ENCODE measurements at places on chromosomes 2 and 18.

GRCh38 chr2:178674122-178674521, 133.1 kb downstream of the TTN start:
- no peak for DNase-seq

- DNase-seq, result no peak
These were observed 263.7 kb upstream of the REV1 start for GRCh38 chr2:99753505-99753904.

DNA sequence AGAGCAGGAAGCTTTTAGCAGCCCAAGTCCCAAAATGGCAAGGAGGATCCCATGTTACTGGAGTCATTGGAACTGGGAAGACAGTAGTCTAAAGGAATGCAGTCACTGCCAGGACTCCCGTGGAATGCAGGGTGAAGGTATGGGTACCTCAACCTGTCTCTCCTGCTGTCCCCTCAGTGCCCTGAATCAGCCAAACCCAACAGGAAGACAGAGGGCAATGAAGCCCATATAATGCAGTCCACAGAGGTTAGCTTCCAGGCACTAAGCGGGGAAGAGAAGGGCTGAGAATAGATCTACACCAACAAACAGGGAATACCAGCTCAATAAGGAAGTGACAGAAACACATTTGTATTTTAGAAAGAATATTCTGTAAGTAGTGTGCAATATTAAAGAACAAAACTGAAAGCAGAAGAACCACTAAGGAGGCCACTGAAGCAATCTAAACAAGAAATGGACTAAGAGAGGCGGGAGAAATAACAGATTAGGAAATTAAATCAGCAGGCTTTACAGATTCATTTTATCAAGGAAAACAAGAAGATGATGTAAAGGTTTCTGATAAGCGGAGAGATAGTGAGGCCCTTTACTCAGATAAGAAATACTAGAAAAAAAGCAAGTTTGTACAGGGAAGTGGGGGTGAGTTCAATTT, 8.3 kb downstream of the NEMP2 start:
- no peak for DNase-seq

GRCh38 chr18:55506074-55506473, 81.9 kb downstream of the TCF4 start:
- DNase-seq, result no peak

- no peak for DNase-seq
These were observed 36.1 kb downstream of the RIT2 start for GRCh38 chr18:43079422-43079821.

DNA sequence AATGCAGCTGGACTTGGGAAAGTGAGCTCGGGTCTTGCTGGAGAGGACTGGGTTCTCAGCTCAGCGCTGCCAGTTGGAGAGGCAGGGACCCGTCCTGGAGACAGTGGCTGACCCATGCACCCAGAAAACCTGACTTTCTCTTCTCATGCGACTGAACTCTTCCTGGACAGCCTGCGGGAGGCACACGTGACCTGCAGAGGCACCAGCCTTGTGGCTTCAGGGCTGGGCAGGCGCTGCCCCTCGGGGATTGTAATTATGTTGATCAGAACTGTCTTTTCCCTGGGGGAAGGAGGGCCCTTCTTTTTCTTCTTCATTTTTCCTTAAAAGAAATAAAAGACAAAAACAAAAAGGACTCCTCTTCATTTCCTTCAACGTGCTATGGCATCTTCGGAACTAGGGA, 198.1 kb downstream of the VAPA start:
- no peak for DNase-seq

- DNase-seq, result peak; percentile 52
These were observed 56.1 kb upstream of the SMAD7 start for GRCh38 chr18:49006641-49007454.

GRCh38 chr2:101882769-101883307, 108.9 kb upstream of the IL1R2 start:
- no peak for DNase-seq

DNA sequence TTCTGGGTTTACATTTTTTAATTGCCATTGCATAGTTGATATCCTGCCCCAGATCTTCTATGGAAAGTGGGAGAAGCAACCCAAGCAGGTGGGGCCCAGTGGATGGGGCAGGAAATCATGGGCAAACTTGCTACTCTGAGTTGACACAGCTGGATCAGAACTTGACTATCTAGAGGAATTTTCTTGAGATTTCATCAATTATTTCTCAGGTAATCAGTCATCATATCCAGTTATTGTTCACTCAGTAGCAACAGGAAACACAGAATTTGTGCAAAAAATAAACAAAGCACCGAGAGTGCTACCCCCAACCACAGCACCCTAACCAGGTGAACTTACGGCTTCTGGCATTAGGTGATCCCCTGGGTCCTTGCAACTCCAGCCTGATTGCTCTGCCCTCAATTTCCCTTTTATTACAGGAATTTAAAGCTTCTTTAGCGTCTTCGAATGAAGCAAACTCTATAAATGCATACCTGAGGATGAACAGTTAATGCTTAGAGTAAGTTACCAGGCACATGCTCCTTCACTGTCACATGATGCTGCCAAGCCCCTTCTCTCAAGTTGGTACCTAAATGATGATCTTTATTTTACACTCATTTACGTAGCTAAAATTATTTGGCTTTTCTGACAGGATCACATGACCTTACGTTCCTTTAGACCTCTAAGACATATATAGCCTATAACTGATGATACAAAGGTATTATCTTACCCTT, 7.8 kb downstream of the NCL start:
- no peak for DNase-seq

- no peak for DNase-seq
These were observed 523.4 kb upstream of the FANCL start for GRCh38 chr2:58764338-58765104.

DNA sequence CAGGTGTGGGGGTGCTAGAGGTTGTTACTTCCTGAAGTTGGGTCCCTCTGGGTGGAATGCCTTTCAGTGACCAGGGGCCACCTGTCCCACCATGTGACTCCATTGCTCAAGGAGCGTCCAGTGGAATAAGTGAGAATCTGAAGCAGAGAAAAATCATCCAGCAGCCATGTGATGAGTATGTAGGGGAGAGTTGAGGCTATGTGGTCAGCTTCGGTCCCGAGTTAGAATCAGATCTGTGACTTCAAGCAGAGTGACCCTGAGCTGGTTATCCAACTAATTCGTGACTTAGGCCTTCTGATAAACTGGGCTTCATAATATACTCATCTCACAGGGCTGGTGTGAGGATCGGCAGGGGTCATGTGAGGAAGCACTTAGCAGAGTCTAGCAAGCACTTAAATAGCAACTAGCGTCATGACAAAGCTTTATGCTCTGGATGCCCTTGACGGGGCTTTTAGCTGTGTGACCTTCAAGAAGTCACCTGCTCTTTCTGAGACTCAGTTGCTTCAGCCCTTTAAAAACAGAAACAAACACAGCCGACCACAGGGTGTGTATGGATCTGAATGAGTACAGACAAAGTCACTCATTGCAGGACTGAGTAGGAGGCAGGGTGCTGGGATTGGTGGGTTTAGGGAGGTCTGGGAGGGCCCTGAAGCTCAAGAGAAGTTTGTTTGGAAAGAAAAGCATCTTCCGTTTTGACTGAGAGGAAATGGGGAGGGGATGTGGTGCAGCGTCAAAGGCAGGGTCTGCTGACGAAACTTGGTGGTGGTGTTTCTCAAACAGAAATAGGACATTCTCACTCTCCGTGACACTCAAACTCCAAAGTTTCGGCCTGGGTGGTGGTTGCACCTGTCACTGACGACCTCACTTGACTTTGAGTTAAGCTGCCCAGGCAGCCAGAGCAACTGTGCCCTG, 264.0 kb upstream of the CXCR4 start:
- no peak for DNase-seq

GRCh38 chr2:29449499-29449898, 334.3 kb downstream of the CLIP4 start:
- DNase-seq, result no peak

GRCh38 chr2:187312718-187313282, 135.3 kb downstream of the CALCRL start:
- DNase-seq, result no peak

DNA sequence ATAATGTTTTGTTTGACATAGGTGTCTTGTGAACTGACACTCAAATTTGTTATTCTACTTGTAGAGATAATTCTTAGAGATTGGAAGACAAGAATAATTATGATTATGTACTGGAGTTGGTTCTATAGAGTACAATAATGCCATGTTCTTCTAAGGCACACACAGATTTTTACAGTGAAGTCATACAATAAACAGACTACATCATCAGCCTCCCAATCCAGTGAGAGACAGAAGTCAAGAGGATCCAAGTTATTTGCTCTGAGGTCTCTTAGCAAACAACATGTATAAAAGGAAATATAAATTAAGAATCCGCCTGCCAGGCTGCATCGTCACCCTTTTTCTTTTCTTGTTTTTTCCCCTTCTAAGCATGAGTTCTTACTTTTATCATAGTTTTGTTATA, 613.5 kb upstream of the SETBP1 start:
- DNase-seq, result no peak

DNA sequence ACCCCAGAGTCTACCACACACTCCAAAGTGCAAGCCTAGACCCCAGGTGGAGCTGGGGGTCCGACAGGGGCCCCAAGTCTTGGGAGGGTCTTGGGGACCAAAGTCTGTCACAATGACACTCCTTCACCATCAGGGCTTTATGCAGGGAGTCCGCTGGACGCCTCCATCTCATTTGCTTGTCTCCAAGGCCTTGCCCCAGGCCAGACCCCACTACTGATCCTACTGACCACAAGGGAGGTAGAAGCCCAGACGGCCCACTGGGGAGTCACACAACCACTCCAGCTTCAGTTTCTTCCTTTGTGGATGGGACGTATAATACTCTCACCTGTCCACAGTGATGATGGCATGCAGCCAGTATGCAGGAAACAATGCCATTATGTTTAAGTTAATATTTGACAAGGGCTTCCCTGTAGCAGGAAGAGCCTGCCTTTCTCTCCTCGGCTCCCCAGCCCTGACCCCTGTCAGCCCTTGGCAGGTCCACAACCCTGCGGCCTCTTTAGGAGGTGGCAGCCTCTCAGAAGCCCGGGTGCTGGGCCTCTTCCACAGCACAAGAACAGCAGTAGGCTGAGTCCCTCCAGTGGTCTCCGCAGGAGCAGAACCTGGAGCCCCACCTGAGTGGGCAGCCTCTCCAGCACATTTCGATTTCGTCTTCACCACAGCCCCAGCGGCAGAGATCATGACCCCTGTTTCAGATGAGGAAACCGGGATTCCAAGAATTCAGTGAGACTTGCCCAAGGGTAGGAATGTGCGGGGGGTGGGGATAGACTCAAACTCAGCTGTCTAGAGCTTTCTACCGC, 6.5 kb downstream of the BIN1 start:
- DNase-seq, result no peak

DNA sequence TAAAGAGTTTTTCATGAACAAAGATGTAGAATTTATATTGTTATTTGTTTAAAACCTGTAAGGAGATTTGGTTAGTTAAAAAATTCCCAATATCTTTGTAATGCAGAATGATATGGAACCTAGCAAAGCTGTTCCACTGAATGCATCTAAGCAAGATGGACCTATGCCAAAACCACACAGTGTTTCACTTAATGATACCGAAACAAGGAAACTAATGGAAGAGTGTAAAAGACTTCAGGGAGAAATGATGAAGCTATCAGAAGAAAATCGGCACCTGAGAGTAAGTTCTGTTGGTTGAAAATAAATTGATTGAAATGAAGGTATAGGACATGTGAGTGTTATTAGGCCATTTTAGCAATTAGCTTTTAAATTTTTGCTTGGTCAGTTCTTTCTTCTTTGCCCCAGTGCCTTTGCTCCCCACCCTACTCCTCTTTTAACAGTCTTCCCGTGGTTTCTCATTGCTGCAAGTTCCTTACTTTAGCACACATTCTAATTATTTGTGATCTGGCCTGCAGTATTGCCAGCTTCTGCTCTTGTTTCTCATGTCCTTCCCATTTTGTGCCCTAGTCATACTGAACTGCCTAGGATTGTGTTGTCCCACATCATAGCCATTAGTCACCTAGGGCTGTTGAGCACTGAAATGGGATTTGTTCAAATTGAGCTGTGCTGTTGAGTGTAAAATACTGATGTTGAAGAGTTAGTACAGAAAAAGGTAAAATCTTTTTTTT, 36.6 kb downstream of the VAPA start:
- peak; percentile 51 for DNase-seq

DNA sequence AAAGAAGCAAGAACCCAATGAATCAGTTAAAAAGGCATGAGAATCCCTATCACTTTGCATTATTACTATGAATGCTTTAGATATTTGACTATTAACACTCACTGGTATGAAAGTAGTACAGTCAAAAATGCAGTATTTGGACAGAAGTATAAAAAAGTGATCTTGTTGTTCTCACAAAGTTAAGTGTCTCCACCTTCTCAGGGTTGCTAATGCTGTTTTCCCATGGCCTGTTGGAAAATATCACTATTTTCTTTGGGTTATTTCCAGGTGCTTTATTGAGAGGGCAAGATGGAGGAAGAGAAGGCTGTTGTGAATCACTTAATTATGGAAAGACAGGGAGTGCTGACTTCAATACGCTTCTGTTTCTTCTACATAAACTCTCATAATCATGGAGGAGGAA, 13.6 kb upstream of the CREB1 start:
- DNase-seq, result peak; percentile 38

GRCh38 chr2:144461308-144461766, 58.6 kb downstream of the ZEB2 start:
- peak; percentile 45 for DNase-seq

- peak; percentile 47 for DNase-seq
These were observed 41.9 kb downstream of the SPTBN1 start for GRCh38 chr2:54497763-54498680.

- no peak for DNase-seq
These were observed 433.1 kb upstream of the MAP2 start for GRCh38 chr2:208990716-208991115.
